AG04450 (cell line): ENCODE measurements at places on chromosomes 12 and 14. TPM values are rescaled to one million over a fixed set of nuclear protein-coding genes. Genes with fewer than 3 reads are reported as not detected.

- DNase-seq: no peak
These were observed 325.1 kb downstream of the AEBP2 start for GRCh38 chr12:19764408-19764807.

- no peak for DNase-seq
These were observed 93.5 kb downstream of the PLEKHA5 start for GRCh38 chr12:19223018-19223417.

DNA sequence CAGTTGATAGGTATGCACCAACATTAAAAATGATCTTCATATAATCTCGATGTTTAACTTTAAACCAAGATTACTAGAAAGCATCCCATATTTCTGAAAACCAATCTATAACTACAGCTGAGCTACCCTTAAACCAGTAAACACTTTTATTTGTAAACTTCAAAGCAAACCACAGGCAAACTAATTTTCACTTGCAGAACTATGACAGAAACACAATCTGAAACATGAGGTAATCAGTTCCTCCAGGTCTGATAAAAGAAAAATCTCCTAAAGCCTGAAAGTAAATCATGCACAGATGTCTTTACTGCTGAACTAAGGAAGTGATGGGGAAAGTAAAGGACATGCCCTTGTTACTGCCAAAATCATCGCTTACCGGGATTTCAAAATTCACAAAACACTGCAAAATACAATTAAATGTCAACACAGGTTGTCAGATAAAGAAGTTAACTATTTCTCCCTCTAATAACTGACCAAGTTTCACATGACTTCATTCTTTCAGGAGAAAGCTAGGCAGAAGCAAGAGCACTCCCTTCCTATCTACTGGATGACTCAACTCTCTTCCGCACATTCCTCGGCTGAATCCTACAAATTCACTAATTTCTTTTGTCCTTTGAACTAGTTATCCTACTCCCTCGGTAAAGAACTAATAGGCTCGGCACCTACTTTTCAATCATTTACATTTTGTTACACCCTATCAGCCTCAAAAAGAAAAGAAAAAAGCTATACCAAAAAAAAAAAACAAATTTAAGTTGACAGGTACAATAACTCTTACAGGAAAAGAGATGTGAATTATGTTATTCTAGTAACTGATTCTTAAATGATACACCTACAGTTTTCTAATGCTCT lies 1.4 kb downstream of the EEA1 start:
- no peak for DNase-seq

- no peak for DNase-seq
These were observed 53.6 kb upstream of the TRAF3 start for GRCh38 chr14:102723650-102724049.

The GPR132 gene
- 0.07 and 0.14 TPM in 2 replicates for polyA plus RNA-seq

The SLC15A4 gene
- 19.0 and 21.2 TPM in 2 replicates for polyA plus RNA-seq

The TMEM179 gene
- 0.10 TPM in 1 of 2 replicates, not detected in the other for polyA plus RNA-seq

The PROX2 gene
- polyA plus RNA-seq: not detected in 2 replicates

The PABPN1 gene
- 174 and 182 TPM in 2 replicates for polyA plus RNA-seq

The OR9K2 gene
- polyA plus RNA-seq: not detected in 2 replicates
